ENCODE measurements at places on chromosomes 6 and 20. TPM values are rescaled to one million over a fixed set of nuclear protein-coding genes. Genes with fewer than 3 reads are reported as not detected.

- no peak overlapping the region for H3K4me3 ChIP-seq
- peaks cover 5% of the 10 kb centered on the region for H3K4me1 ChIP-seq
- H3K36me3 ChIP-seq: no peaks in the 10 kb centered on the region
- no peaks in the 10 kb centered on the region for H3K27me3 ChIP-seq
Measured at GRCh38 chr6:128482642-128483041, 37.8 kb downstream of the PTPRK start.

DNA sequence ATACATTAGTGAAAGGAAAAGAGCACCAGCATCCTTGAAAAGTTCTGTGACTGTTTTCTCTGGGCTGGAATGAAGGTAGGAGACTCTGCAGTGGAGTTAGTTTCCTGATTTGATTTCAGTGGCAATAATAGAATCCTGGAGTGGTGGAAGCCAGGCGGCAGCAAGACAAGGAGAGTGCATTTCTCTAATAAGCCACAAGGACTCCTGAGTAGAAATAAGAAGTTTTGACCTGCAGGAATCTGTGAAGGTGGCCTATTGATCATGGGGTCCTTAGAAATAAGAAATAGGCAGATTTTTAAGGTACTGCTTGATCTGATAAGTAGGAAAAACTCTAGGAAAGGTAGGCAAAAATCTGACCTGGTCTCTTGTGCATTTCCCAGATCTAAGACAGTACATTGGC, 68.4 kb upstream of the ELOVL5 start:
- no peaks in the 10 kb centered on the region for H3K4me1 ChIP-seq
- H3K27me3 ChIP-seq: no peaks in the 10 kb centered on the region
- H3K4me3 ChIP-seq: no peak overlapping the region
- no peaks in the 10 kb centered on the region for H3K36me3 ChIP-seq
- no peak for DNase-seq
- no peak overlapping the region for H3K27ac ChIP-seq

GRCh38 chr6:90989763-90990162, 402.9 kb upstream of the MAP3K7 start:
- no peak overlapping the region for H3K4me3 ChIP-seq
- no peak for DNase-seq
- no peaks in the 10 kb centered on the region for H3K36me3 ChIP-seq
- H3K27ac ChIP-seq: no peak overlapping the region
- H3K27me3 ChIP-seq: 0 out of 2 replicates have a peak, but pooled peaks cover 2% of the 10 kb centered on the region

C6orf118 gene
- not detected for total RNA-seq
